ENCODE measurements at places on chromosomes 7 and 10.

- no peak for DNase-seq
Observed at GRCh38 chr10:114370199-114370598, 34.1 kb downstream of the AFAP1L2 start.

- DNase-seq: no peak
Observed at GRCh38 chr10:7551950-7552716, 114.6 kb downstream of the ITIH5 start.

DNA sequence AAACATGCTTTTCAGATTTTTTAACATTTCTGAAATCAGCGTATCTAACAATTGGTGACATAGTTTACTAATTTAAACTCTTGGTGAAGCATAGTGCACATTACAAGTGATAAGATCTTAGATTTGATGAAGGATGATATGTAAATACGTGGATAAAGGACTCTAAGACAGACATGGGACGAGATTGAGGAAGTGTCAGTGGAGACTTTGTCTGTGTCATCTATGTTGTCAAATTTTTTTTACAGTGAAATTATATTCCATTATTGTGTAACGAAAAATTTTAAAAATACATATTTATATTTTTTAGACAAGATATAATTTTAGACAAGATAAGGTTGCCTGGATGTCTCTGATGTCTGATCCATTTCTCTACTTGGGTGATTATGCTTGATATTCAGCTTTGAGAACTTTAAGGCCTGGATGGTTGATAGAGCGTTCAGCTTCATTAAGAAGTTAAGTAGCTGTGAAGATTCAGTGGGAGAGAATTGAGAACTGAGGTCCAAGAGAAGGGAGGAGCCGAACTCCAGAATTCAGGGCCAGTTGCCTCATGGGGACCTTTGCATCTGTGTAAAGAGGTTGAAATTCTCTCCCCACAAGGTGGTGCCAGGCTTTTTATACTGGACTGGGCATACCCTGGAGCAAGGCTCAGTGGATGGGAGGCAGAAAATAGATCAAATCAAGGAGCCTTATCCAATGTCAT, 62.7 kb downstream of the KAT6B start:
- no peak for DNase-seq

DNA sequence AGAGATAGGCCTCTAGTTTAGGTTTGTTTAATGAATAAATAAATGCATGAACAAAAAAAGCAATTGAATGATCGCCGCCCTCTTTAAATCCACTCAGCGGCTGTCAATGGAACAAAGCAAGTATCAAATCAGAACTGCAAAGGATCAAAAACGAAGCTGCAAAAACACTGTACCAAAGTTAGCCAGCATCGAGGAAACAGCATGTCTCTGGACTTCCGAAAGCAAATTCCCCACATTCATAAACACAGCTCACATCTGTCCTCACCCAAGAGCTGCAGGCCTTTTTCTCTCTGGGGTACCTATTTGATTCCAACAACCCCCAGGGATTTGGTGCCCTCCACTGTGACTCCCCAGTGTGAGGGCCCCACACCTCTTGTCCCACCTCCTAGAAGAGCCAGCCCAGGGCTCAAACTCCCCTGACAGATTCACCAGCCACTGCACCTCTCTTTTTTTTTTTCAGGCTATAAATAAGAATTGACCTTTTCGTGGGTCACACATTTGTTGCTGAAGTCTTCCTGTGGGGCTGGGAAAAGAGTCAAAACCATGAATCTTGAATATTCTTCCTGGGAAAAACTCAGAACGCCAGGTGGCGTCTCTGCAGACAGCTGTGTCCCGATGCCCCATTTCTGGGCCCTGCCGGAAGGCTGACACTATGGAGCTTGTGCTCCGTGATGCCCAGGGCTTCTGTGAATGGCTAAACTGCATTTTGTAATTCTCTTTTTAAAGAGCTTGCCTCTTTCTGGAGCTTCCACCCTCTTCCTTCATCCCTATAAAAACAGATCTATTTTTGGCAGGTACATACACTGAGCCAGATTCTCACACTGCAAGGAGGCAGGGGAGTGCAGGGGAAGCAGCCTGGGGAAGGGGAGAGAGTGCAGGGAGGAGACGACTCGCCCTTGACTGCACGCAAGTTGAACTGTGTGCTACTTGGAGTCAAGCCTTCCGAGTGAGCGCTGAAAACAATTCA, 51.7 kb downstream of the HSPA12A start:
- no peak for DNase-seq

DNA sequence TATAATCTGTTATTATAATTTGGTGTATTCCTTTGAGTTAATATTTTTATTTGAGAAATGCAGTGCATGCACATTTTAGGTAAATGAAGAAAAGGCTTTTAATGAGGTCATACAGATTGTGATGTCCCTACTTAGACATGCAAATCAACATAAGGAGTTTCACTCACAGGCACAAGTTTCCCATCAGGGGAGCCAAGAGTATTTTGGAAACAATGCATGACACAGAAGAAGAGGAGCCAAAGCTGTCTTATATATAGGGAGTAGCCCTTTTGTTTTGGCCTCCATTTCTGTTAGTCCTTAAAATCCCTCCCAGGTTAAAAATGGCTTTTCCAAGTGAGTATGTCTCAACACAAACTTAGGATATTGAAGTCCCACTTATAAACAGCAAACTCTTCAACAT, 703.4 kb upstream of the ANKRD30A start:
- no peak for DNase-seq

DNA sequence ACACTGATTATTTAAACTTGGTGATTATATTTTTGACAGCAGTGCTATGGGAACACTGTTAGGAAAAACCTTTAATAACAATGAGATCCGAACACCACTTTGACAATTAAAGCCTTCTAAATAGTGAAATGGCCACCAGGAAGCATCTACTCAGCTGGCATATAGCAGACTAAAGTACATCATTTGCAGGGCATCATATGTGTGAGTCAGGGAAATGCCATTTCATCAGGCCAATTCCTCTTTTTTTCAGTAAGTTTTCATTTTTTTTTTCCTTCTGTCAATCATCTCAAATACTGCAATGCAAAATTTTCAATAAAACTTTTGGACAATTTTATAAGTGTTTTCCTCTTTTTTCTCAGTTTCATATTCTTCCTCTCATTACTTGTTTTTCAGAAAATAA, 521.4 kb upstream of the SEMA3D start:
- DNase-seq: no peak

GRCh38 chr10:122475591-122476332, 14.4 kb downstream of the HTRA1 start:
- DNase-seq: no peak

- peak; percentile 33 for DNase-seq
Observed at GRCh38 chr10:92573091-92573797, 649 bp downstream of the IDE start.

DNA sequence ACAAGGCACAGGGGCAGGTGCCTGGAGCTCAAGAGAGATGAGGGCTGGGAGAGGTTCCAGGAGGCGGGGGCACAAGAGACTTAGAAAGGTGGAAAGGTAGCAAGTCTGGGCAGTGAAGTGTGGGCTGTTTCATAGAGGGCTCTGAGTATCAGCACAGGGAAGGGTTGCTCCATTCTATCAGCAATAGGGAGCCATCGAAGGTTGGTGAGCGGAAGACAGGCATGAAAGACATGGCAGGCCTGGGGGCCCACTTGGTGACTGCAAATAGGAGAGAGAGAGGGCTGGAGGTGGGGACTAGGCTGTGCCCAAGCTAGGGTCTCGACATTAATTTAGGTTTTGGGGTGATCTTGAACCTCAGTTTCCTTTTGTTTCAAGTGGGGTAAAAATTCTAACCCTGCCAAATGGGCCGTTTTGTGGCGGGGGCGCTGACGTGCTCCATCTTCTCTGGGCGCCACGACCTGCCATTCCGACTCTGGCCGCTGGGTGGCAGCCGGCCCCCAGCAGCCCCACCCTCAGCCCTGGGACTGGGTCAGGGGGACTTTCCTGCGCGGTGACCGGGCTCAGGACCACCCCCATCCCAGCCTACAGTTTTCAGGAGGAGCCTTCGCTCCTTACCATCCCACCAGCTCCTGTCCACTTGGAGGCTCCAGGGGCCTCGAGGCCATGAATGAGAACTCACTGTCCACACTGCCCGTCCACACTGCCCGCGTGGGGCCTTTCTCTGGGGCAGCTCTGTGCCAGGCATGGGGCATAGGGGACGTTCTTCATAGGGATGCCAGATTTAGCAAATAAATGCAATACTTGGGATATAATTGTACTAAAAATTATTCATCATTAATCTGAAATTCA, 37.2 kb upstream of the PCBD1 start:
- peak; percentile 75 for DNase-seq

GRCh38 chr10:80553436-80553835, 15.7 kb downstream of the SH2D4B start:
- no peak for DNase-seq

DNA sequence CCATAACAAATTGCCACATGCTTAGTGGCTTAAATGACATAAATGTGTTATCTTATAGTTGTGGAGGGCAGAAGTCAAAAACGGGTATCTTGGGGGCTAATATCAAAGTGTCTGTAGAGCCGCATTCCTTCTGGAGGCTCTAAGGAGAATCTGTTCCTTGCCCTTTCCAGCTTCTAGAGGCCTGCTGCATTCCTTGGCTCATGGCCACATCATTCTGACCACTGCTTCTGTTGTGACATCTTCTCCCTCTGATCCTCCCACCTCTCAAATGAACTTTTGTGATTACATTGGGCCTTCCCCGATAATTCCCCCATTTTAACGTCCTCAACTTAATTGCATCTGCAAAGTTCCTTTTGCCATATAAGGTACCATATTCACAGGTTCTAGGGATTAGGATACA, 76.1 kb downstream of the CYP26A1 start:
- DNase-seq: no peak

DNA sequence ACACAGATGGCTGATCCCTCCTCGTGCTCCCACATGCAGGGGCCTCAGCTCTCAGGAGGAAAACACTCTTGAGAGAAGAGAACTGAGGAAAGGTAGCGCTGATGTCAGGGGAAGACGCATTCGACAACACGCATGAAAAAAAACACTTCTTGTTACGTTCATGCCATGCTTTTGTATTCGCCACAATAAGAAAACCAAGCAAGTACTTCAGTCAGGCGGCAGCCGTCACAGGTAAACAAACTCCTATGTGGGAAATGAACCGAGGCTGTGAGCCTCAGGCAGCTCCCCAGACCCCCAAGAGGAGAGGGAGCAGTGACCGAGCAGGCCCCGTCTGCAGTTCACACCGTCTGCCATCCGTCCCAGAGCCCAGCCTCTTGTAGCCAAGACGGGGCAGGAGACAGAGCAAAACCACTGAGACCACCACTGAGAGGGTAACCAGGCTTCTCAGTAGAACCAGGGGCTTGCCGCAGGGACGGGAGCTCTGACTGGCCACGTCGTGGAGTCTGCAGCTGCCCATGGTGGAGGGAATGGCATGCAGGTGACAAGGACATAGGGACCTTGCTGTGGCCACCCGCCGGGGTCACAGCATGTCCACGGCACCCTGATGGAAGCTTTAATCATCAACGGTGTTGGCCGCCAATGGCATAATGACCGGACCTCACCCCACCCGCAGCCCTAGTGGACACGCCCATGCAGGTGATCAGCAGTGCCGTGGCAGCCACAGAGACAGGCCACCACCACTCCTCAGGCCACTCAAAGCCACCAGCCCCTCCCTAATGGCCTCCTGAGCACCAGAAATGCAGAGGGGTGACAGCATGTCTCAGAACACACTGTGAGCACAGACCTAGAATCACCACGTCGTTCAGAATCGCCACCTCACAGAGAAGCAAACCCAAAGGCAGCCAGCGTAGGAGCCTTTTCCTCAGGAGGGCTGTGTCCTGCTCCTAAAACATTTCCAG, 304.3 kb downstream of the PTPRN2 start:
- no peak for DNase-seq

DNA sequence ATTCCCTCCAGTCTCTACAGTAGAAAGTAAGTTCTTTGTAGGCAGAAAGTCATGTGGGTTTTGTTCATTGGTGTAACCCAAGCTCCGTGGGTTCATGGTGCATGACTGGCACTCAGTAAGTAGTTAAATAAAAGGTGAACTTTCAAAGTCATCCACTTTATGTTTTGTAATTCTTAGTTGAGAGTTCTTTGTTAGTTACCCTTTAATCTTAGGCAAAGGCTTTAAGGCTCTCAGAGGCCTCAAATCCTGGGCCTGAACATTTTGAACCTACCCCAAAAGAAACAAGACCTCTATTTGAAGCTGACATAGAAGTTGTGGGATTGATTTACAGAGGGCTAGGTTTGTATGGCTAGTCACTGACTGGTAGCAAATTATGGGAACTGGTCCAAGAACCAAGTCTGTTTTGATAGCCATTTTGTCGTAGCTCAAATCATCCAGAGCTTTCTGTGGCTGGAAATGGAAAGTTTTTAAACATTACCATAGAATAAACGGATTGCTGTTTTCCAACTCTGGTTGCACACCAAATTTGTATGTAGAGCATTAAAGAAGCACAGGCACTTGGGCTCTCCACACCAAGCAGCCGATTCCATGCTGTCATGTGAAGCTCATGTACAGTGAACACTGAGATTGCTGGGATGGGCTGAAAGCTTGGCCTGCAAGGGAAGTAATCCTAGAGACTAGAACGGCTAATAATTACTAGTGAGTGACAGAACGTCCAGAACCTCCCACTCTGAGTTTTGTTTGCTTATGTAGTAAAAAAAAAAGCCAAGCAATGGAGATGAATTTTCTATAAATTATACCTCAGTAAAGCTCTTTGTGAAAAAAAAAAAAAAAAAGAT, 53.5 kb downstream of the DENND11 start:
- no peak for DNase-seq

DNA sequence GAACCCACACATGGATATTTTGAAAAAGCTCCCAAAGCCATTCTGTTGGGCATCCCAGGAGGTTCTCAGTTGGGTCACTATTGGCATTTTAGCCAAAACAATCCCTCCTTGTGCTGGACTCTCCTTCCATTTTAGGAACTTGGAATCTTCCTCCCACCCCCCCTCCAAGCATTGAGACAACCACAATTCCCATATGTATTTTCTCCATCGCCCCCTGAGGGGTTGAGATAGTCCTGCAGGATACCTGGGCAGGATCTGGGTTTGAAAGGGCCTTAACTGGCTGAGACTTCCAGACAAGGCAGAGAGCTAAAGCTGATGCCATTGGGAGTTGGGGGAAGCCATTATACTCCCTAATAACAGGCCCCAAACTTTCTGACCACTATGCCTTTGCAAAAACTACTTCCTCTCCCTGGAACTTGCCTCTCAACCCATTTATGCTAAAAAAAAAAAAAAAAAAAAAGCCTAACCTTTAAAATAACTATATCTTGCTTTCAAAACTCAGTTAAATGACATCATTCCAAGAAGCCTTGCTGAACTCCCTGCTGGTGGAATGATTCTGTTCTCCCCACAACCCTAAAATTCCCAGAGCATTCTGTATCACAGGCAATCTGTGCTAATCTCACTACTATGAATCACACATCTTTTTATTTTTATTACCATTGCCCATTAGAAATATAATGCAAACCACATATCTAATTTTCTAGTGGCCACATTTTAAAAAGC, 77.5 kb upstream of the PDE1C start:
- DNase-seq: no peak

GRCh38 chr7:108253275-108254044, 123.3 kb upstream of the LAMB4 start:
- no peak for DNase-seq

- DNase-seq: no peak
Observed at GRCh38 chr10:42952349-42952748, 124.5 kb upstream of the RET start.
